NCI-H1092 (cell line): ENCODE measurements at places on chromosomes 7 and 10.

- no peak for DNase-seq
These were observed 10.2 kb downstream of the ZRANB1 start for GRCh38 chr10:124952123-124952522.

DNA sequence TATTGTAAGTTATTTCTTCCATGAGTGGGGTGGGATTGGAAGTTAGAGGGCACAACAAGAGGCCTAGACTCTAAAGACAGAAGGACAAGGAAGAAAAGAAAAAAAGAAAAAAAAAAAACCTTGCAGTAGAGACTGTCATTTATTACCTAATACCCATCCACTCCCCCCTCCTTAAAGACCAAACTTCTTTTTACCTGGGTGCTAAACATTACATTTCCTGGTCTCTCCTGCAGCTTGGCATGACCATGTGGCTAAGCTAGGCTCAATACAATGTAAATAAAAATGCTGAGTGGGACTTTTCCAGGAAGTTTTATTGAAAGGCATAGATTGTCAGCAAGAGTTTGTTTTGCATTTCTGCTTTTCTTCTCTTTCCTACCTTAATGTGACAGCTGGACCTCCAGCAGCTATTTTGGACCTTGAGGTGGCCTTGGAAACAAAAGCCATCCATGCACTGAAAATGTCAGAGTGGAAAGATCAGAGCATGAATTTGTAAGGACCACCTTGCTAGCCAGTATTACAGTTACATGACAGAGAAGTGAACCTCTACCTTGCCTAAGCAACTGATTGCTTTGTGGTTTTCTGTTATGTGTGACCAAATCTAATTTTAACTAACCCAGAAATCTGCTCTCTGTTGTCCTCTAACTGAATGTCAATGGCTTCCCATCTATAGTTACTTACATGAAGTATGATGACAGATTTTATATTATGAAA is 81.3 kb upstream of the SFMBT2 start:
- no peak for DNase-seq

DNA sequence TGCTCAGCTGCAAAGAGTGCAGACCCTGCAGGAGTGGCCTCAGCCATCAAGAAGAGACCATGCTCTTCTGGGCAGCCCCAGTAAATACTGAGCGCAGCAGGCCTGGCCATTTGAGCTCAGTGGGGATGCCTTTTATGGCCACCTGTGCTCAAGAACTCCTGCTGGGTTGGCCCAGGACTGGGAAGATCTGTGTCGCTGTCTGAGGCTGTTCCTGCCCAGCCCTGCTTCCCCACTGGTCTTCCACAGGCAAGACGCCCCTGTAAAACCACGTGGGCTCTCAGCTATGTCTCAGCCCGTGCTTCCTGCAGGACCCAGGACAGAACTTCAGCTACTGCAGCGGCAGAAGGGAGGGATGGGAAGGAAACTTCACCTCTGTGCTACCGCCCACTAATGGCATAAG is 10.5 kb upstream of the PPIF start:
- DNase-seq = no peak

GRCh38 chr10:49080071-49080470 is 35.3 kb downstream of the VSTM4 start:
- peak; percentile 12 for DNase-seq

DNA sequence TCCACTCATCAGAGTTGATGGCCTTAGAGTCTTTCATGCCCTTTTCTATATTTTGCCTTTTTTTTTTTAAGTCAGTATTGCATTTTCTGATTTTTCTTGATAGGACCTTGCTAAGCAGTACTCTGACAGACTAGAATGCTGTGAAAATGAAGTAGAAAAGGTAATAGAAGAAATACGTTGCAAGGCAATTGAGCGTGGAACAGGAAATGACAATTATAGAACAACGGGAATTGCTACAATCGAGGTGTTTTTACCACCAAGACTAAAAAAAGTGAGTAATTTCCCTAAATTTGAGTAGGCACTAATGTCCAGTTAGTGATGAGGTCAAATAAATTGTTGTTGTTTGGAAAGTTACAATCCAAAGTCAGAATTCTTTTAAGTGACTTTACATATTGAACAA is 7.4 kb downstream of the NUB1 start:
- no peak for DNase-seq

- DNase-seq = peak; percentile 7
These were observed 11.4 kb upstream of the HSPA12A start for GRCh38 chr10:116753759-116754158.

DNA sequence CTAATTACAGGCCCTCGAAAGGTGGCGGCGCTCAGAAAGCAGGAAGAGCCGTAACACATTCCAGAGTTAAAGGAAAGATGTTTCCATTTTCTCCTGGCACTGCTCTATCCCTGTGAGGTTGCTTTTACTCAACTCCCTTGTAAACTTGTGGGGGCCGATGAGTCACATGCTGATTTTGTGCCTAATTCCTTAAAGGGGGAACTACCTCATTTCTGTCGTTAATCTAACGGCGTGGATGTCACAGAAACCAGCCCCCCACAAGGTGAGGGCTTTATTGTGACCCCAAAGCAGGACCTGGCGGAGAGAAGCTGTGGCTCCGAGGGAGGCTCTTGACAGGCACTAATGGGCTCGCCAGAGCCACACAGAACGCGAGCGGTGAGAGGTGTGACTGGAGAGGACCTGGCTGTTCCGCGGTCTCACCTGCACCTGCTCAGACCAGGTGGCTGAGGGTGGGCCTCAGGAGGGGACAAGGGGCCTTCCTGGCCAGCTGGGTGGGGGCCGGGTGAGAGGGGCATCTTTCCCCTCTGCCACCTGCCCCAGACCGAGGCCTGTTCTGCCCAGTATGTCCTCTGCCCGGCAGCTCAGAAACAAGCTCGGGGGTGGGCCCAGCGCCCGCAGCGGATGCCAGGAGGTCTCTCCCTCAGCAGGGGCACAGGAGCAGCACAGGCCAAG is 50.9 kb downstream of the CALML3 start:
- DNase-seq = no peak

- DNase-seq = no peak
These were observed 172.8 kb downstream of the TRIL start for GRCh38 chr7:28785041-28785995.

DNA sequence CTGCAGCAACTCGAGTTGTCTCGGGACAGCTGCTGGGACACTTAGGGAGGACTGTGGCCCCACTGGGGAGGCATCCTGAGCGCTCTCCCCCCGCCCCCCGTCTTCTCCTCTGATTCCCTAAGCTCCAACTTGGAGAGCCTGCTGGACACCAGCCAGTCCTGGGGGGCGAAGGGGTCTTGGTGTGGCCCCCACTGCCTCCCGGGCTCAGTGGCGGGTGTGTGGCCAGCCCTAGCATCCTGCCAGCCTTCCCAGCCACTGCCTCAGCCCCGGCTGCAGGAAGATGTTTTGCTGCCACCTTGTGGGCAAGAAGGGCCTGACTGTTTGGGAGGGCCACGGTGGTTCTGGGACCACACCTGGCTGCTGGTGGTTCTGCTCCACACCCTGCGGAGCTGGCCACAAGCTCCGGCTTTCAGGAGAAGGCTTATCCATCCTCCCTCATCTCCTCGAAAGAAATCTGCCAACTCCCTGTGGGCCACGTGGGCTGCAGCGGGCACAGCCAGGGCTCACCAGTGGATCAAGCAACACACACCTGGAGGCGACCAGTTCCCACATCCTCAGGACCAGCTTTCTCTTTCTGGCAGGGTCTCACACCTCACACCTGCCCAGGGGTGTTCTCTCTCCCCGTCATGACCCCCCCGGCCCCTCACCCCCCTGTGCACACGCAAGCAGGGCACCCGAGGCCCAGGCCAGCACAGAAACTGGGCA is 24.8 kb downstream of the AGAP3 start:
- DNase-seq = peak; percentile 73

- peak; percentile 49 for DNase-seq
These were observed 10.5 kb downstream of the LSM5 start for GRCh38 chr7:32479574-32480200.

- DNase-seq = no peak
These were observed 50.0 kb downstream of the NKX6-2 start for GRCh38 chr10:132735923-132736391.

DNA sequence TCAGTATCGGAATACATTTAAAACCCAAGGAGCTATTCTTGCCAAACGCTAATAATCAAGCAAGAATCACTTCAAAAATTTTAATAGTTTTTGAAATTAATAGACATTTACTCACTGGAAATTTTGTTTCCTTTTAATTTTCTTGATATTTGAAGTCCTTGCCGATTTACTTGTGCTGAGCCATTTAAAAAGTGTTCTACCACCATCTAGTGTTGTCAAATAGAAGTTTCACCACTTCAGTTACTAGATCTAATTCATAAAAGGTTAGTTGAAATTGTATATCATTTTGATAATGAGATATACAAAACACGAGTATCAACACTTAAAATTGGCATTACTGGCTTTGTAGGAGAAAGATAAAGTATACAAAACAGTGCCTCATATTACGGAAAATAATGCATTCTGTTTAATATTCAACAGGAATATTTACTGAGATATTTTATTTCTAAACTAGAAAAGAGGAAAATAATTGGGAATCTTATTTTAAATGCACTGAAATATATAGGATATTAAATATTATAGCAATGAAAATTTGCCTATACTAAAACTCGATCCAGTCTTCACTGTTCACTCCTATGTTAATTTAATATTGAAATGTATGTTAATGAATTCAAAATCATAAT is 664.8 kb upstream of the SEMA3D start:
- DNase-seq = peak; percentile 8

DNA sequence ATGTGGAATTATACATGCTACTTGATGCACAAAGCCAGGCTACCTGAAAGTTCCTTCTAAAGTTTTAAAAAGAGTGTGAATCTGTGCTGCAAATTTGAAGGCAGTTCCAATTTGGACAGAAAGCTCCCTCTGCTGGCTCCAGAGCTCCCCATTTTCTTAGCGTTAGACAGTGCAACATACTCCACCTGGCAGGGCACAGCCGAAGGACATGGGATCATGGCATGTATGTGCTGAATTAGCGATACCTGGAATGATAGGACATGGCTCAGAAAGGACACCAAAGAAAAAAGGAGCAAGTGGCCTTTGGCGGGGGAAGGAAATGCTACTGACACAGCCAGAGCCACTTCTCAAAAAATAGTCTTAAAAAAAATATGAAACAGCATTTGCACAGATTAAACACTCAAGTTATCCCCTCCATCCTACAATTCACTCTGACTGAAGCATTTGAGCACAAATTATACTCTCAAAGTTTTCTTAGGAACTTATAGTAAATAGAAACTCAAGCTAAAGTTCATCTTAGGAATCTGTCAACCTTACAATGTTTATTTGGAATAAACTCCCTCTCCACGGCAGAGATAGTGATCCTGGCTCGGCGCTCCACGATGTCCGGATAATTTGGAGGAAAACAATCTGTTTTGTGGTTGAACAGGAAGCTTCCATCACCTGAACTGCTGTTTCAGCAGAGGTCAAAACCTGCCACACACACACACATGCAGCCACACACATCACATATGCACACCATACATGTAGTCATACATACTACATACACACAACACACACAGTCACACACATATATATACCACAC is 80.0 kb downstream of the C7orf25 start:
- no peak for DNase-seq

GRCh38 chr7:15086131-15086611 is 183.6 kb upstream of the DGKB start:
- DNase-seq = no peak

DNA sequence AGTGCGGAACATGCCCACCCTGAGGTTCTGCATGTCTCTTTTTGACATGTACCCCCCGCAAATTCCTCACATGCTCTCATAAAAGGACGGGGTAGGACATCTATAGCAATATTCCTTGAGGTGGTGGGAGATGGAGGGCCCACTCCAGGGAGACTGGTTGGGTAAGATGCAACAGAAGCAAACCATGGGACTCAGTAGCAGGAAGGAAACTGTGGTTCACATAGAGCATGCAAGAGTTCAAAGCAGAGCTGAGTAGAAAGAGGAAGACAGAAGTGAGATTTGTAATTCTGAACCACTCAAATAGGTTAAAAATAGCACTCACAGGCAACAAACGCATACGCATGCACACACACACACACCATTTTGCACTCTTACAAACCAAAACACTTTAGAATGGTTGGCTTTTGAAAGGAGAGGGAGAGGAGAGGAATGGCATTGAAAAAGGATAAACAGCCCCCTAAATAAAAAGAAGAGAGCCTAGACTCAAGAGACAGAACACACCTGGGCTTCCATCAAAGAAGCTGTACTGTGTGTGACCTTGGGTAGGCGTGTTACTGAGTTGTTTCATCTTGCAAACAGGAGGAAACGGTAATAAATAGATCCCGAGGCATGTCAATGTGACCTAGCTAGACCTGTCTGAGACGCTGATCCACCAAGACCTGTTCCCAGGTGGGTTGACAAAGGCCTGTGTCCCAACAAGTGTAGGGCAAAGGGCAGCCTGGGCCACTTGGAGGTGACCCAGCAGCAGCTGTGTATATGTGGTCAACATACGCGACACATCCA is 77.6 kb upstream of the LRRC4 start:
- DNase-seq = no peak

GRCh38 chr7:149140831-149141230 is 6.4 kb upstream of the ZNF398 start:
- DNase-seq = no peak

DNA sequence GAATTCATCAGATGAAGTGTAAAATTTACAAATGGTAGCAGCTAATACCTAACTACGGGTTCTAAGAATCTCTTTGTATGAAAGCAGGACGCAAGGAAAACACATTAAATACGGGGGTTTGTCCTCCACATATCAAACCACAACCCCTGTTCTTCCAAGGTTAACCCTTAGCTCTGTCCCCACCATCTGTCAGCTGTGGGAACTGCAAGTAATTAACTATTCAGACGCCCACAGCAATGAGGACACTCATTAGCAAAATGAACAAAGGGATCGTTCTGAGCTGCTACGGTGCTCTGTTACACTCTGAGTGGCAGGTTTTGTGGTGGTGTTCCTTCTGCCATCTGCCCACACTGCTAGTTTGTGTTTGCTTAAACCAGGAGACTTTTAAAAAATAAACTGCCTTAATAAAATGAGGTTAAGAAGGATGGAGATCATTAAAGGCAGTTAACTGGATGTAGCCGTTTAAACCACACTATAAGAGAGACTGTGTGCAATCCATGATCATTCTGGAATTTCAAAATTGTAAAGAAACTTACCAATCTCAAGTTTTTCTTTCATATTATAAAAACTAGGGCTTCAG is 51.4 kb downstream of the C10orf67 start:
- DNase-seq = peak; percentile 34

DNA sequence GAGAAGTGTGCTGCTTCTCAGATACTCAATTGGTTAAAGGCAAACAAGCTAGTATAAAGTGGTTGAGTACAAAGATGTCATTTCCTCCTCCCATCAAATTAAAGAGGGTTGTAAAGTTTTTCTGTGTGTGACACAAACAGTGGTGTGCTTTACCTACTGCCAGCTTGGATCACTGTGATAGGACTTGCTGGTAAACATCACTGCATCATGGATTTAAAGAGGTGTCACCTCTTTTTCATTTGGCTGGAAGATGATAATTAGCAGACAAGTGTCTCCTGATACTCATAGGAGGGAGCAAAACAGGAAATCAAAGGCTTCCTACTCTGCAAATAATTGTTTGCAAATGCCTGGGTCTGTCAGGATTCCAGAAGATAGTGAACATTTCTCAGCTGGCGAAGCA is 200.5 kb downstream of the MDFIC start:
- no peak for DNase-seq

- no peak for DNase-seq
These were observed 121.6 kb downstream of the REEP3 start for GRCh38 chr10:63642808-63643207.

GRCh38 chr10:36097696-36098095 is 455.6 kb upstream of the FZD8 start:
- no peak for DNase-seq

- no peak for DNase-seq
These were observed 53.0 kb upstream of the AGR3 start for GRCh38 chr7:16934722-16935340.

GRCh38 chr7:77727936-77728701 is 31.9 kb downstream of the RSBN1L start:
- DNase-seq = peak; percentile 40
